RPMI8226 (cell line): ENCODE measurements at places on chromosomes 3 and 15.

GRCh38 chr15:70563561-70564095 lies 199.7 kb downstream of the UACA start:
- DNase-seq, result no peak

GRCh38 chr15:100762913-100763834 lies 116.5 kb upstream of the ALDH1A3 start:
- DNase-seq, result no peak

DNA sequence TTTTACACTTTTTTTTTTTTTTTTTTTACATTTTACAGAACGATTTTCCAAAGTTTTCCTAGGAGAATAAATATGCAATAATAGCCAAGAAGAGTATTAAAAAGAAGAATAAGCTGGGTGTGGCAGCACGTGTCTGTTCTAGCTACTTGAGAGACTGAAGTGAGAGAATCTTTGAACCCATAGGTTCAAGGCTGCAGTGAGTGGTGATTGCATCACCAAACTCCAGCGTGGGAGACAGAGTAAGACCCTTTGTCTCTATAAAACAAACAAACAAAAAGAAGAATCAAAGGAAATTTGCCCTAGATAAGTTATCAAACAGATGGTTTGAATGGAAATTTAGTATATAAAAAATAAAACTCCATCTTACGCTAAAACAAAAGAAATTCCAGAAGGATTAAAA lies 13.3 kb downstream of the XRN1 start:
- no peak for DNase-seq

DNA sequence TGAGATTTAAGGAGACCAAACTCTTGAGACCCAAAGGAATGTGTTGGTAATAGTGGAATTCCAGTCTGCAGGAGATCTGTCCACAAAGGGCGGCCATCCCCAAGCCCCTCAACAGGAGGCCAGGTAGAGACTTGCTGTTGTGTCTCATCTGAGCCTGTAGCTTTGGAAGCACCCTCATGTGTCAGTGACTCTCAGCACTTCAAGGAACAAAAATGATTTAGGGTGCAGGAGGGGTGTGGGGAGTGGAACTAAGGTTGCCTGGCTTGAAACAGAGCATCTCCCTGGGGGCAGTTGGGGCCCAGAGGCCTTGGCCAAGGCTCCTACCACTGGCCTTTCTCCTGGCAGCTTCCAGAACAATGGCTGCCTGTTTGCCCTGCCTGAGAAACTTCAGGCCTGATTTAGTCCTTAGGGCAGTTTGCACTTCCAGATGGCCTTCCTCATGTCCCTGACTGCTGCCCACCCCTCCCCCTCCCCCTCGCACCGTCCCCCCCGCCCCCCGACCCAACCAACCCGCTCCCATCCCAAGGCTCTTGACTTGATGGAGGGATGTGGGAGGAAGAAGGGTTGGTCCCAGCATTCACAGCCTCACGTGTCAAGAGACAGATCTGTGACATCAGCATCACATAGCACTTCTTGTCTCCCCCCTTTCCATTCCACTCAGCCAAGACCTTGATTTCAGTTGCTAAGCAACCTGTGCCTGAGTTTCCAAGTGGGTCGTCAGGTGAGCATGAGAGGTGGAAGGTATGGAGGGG lies 77.1 kb downstream of the CORO2B start:
- DNase-seq, result no peak

DNA sequence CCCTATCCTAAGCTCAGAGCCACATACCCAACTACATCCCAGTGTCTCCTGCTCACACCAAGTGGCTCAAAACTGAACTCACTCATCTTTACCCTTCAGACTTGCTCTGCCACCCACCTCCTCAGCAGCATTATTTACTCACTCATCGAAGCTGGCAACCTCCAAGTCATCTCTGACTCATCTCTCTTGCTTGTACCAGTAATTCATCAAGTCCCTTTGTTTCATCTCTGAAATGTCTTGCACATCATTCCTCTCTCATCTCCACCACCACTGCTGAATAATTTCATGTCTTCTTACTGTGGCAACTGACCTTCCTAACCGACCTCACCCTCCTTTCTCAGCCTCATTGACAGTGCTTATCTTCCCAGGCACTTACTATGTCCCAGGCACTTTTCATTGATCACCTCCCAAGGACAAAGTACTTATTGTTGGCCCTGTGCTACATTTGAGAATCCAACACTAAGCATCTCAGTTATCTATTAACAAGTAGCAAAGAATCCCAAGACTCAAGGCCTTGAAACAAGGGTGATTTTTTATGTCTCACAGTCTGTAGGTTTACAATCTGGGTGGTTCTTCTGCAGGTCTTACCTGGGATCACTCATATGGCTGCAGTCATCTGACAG lies 82.0 kb downstream of the MRPL46 start:
- no peak for DNase-seq

GRCh38 chr3:97350971-97351370 lies 413.6 kb upstream of the ARL6 start:
- DNase-seq, result no peak

DNA sequence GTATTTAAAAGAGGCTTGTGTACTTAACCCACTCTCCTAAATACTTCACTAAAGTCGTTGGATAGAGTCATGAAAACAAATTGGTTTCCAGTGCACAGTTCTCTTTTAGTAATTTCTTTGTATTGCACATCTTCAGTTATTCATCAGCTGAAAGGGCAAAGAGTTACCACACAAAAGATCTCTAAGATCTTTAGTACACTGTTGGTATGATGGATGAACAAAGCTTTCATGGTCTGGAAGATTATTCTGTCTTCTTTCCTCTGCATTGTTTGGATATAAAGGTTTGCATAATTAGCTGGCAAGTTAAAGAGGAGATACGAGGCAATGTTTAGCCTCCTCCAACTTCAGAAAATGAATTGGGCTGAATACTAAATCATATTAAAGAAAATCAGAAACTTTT lies 40.5 kb downstream of the BCHE start:
- no peak for DNase-seq
